ENCODE measurements at places on chromosomes 2 and 18. TPM values are rescaled to one million over a fixed set of nuclear protein-coding genes. Genes with fewer than 3 reads are reported as not detected.

GRCh38 chr2:30661173-30662107 lies 145.8 kb downstream of the CAPN13 start:
- DNase-seq: no peak

- DNase-seq: peak; percentile 19
These were observed 11.4 kb downstream of the ID2 start for GRCh38 chr2:8693157-8693821.

GRCh38 chr2:160442603-160443002 lies 51.0 kb downstream of the RBMS1 start:
- DNase-seq: no peak

- no peak for DNase-seq
These were observed 133.0 kb downstream of the FSHR start for GRCh38 chr2:49021271-49021670.

GRCh38 chr2:149360106-149360505 lies 29.7 kb downstream of the LYPD6 start:
- DNase-seq: no peak

GRCh38 chr2:16067866-16068551 lies 127.7 kb downstream of the MYCN start:
- DNase-seq: no peak

DNA sequence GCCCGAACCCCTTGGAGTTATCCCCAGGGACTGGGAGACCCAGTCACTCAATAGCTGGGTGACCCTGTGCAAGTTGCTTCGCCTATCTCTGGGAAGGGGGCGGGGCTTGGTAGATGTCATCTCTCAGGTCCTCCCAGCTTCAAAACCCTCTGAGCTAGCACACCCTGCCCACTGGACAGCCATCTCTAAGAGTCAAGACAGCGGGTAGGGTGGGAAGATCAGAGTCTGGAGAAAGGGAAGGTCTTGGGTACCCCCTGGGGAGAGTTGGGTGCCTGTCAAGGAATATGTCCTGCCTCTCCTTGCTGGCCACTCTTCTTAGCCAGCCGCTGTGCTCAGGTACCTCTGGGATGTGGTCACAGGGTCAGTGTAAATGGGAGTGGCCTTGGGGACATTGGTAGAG lies 8.0 kb downstream of the GLI2 start:
- DNase-seq: no peak

DNA sequence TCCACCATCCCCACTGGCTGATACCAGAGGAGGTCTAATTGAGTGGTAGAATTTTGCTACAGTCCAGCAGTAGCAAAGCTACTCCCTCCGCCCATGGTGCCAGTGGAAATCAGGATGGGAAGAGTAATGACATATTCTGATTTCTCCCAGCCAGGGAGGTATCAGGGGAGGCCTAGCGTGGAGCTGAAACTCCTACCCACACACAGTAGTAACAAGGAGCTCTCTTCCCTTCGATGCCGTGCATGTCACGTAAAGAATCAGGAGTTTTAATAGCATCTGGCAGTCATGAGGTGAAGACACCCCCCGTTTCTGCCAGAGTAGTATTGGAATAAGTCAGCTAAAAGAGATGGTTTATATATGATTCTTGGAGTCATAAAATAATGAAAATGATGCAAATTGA lies 786.8 kb upstream of the DDX18 start:
- no peak for DNase-seq

The ELOA2 gene
- polyA plus RNA-seq: not detected

The AMER3 gene
- not detected for polyA plus RNA-seq

The CERKL gene
- polyA plus RNA-seq: 9.2 TPM
